ENCODE measurements at places on chromosomes 3 and 15.

DNA sequence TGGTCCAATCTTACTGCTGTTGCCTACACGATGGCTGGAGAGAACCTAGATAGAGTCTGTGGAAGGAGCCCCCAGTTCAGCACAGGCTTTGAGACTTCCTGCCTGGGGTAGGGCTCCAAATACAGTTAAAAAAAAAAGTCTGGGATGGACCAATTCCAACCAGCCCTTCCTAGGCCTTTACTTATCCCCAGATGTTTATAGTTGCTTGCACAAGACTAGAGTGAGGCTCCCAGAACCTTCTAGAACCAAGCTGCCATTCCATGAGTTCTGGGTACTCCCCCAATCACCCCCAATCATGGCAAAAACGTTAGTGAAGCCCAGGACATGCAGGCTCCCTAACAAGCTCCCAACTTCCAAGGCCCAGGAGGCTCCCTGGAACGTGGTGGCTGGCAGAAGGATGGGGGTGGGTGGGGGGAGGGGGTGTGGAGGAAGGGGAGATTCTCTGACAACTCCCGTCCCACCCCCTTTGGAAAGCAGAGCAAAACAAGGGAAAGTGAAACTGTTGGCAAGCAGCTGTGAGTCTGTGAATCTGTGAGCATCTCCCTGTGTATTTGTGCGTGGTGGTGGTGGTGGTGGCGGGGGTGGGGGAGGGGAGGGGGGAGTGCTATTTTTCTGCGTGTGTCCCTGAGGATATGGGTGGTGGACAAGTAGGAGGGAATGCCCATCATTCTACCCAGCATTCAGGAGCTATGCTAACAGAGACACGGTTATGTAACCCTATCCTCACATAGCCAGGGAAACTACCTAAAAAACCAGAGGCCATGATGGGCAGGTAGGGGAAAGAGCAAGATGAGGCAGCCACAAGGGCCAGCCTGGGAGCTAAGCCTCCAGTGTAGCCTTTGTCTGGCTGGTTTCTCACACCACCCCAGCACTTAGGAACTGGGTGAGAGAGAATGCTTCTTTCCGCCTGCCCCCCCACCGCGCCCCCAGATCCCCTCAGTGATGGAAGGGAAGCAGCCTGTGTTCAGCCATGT, 2.0 kb downstream of the MST1R start:
- DNase-seq, result no peak

DNA sequence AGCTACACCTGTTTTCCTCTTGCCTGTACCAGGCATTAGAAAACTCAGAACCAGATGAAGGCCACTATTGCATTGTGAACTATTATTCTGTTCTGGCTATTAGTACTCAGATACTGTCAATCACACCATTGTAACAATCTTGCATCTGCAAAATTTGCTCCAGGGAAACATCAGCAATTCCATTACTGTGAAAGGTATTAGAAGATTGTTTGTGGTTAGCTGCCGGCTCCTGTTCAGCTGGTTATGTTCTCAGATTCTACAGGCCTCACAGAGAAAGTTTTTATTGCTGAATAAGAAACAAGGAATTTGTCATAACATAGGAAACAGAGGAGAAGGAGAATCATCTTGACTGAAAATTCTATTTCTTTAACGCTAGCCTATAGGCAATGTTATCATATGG, 179.9 kb downstream of the PLOD2 start:
- no peak for DNase-seq

DNA sequence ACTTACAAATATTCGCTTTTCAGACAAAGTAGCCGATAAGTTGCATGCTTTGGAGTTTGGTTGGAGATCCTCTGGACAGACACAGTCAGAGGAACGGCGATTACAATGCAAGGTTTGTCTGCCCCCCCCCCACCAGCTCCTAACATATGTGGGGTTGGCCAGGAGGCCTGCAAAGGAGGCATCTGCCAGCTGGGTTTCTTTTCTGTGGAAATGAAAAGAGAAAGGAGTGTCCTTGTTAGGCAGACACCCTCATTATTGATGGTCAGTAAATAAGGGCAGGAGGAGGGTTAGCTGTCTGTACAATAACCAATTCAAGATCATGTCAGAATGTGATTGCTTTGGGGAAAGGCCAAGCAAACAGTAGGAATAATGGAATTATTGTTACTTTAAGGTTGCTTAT, 49.1 kb downstream of the TLNRD1 start:
- no peak for DNase-seq

DNA sequence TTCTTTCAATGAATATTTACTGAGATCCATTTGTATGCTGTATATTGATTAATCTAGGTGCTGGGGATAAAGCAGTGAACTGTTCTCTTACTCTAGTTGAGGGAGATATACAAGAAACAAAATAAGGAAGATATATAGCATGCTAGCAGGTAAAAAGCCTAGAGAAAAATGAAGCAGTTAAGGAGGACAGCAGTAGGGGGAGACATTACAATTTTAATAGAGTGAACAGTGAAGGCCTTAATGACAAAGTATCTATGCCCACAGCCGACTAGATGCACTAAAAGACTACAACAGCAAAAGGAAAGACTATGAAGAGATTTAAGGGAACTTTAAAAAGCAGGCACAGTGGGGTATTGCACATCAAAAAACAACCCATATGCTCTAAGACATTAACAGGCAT, 81.4 kb downstream of the XRN1 start:
- no peak for DNase-seq

- DNase-seq, result no peak
Observed at GRCh38 chr3:15630646-15631350, 29.3 kb downstream of the BTD start.

GRCh38 chr3:170485696-170486095, 67.0 kb downstream of the CLDN11 start:
- no peak for DNase-seq

- no peak for DNase-seq
Observed at GRCh38 chr3:45832699-45833098, 9.2 kb downstream of the LZTFL1 start.

DNA sequence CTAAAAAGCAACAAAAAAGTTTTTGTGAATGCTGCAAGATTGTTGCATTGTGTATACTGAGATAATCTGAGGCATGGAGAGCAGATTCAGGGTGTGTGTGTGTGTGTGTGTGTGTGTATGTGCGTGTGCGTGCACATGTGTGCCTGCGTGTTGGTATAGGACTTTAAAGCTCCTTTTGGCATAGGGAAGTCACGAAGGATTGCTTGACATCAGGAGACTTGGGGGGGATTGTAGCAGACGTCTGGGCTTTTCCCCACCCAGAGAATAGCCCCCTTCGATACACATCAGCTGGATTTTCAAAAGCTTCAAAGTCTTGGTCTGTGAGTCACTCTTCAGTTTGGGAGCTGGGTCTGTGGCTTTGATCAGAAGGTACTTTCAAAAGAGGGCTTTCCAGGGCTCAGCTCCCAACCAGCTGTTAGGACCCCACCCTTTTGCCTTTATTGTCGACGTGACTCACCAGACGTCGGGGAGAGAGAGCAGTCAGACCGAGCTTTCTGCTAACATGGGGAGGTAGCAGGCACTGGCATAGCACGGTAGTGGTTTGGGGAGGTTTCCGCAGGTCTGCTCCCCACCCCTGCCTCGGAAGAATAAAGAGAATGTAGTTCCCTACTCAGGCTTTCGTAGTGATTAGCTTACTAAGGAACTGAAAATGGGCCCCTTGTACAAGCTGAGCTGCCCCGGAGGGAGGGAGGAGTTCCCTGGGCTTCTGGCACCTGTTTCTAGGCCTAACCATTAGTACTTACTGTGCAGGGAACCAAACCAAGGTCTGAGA, 4.7 kb downstream of the BHLHE40 start:
- DNase-seq, result no peak

All from prostate gland (tissue), 2 donors.